ENCODE measurements at places on chromosomes 1 and 21. TPM values are rescaled to one million over a fixed set of nuclear protein-coding genes. Genes with fewer than 3 reads are reported as not detected.
A peak's percentile ranks its signal among the peaks of the same experiment; 100 is the strongest.

PTPN14 gene
- total RNA-seq: 2.7 TPM

FGR gene
- total RNA-seq: 0.10 TPM

FCRLB gene
- 0.10 TPM for total RNA-seq

ANGPTL3 gene
- total RNA-seq: not detected

DNA sequence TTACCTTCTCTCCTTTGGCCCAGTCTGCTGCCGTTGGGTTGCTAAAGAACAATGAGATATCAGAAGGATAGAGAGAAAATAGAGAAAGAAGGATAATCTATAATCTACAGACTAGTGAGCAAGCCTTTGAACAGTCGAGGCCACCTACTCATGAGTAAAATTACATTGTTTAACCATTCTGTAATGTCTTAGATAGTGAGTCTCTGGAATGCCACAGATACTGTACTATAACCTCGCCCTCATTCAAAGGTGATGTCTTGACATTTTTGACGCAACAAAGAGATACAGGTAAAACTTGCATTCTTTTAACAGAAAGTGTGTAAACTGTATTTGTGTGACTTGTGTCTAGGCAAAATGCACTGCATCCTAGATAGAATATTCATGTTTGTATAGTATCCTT, 77.9 kb downstream of the LAMC1 start:
- H3K4me1 ChIP-seq: no peaks in the 10 kb centered on the region
- H3K27ac ChIP-seq: no peak overlapping the region
- no peak for DNase-seq
- H3K36me3 ChIP-seq: no peaks in the 10 kb centered on the region
- no peak overlapping the region for H3K4me3 ChIP-seq
- H3K27me3 ChIP-seq: peaks cover 2% of the 10 kb centered on the region

- no peak overlapping the region for H3K4me3 ChIP-seq
- no peaks in the 10 kb centered on the region for H3K4me1 ChIP-seq
- no peak overlapping the region for H3K27ac ChIP-seq
- no peaks in the 10 kb centered on the region for H3K36me3 ChIP-seq
- DNase-seq: no peak
Measured at GRCh38 chr1:205914730-205915129, 28.5 kb downstream of the SLC26A9 start.

- DNase-seq: no peak
- H3K4me1 ChIP-seq: peaks cover 9% of the 10 kb centered on the region
- no peaks in the 10 kb centered on the region for H3K27me3 ChIP-seq
- H3K4me3 ChIP-seq: no peak overlapping the region
- H3K36me3 ChIP-seq: no peaks in the 10 kb centered on the region
Measured at GRCh38 chr1:211601982-211602670, 23.2 kb upstream of the SLC30A1 start.

DNA sequence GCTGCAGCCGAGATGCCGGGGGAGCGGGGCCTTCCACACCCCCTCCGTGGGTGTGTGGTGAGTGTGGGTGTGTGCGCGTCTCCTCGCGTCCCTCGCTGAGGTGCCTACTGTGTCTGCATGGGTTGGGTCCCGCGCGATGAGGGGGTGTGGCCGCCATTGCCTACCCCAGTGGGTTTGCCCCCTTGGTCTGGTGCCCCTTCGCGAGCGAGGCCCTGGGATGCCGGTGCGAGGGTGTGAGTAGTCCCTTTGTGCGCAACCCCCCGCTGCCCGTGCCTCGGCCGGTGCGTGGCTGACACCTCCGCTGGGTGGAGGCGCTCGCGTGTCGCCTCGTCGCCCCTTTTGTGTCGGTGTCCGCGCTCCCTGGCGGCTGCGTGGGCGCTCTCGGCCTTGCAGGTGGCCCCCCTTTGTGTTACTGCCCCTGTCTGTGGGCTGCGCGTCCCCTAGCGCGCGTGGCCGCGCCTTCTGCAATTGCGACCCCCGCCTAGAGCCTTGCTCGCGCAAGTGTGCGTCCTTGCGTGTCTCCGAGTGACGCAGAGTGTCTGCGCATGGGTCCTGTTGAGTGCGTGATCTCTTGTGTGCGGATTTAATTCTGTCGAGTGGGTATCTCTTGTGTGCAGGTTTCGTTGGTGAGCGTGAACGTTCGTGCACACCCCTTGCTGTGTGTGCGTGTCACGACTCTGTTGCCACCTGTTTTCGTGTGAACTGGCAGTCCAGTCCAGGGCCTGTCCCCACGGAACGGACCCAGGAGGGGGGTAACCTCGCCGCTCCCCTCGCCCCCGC, 553 bp downstream of the TTC3 start:
- peaks cover 44% of the 10 kb centered on the region for H3K4me1 ChIP-seq
- peak overlapping the region; percentile 74 for H3K27ac ChIP-seq
- H3K36me3 ChIP-seq: peaks cover 10% of the 10 kb centered on the region
- H3K27me3 ChIP-seq: no peaks in the 10 kb centered on the region

GRCh38 chr1:9835758-9836631, 12.2 kb upstream of the CLSTN1 start:
- DNase-seq: no peak
- no peak overlapping the region for H3K4me3 ChIP-seq
- H3K36me3 ChIP-seq: no peaks in the 10 kb centered on the region
- H3K27ac ChIP-seq: no peak overlapping the region
- no peaks in the 10 kb centered on the region for H3K27me3 ChIP-seq

All from activated naive CD4-positive, alpha-beta T cell treated with anti-CD3 and anti-CD28 coated beads for 36 hours (primary cell).